ENCODE measurements at places on chromosomes 6 and 20. TPM values are rescaled to one million over a fixed set of nuclear protein-coding genes. Genes with fewer than 3 reads are reported as not detected.

The RIPOR2 gene
- total RNA-seq: 5.0 TPM

The TENT5A gene
- total RNA-seq: 1.6 TPM

DNA sequence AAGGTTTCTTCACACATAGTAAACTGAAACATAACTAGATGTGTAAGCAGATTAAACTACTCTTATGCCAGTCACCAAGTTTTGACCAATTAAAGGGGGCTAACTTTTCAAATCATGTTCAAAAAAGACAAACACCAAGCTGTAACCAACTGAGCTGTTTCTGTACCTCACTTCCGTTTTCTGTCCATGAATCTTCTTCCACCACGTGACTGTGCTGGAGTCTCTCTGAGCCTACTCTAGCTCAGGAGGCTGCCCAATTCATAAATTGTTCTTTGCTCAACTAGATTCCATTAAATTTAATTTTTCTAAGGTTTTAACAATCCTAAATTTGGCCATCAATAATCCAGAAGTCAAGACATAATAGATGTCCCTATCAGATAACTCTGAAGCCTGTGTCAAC lies 229.4 kb downstream of the FNDC1 start:
- DNase-seq: no peak

DNA sequence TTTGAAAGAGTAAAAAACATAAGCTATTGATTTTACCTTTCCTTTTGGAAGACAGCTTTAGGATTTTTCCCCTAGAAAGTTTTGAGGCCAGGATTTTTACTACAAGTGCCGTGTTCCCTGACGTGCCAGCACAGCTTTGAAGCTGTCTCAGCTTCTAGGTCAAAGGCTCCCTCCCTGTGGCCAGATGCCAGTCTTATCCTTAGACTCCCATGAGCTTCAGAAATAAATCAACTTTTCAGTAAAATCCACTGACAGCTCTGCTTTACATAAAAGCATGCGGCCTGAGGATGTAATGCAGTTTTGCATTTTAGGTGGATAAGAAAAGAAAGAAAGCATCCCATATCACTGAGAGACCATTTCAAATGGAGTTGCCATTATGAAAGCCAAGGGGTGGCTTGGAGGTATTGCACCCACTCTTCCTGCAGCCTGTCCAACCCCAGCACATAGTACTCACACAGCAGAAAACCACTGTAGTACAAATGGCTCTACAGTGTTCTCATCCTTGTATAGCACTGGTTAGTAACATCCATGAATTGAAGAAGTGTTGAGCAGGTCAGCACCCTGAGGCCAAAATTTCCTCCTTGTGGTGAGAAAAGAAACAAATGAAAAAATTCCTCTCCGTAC lies 15.2 kb upstream of the ATXN1 start:
- no peak for DNase-seq

GRCh38 chr6:7169296-7169721 lies 61.5 kb downstream of the RREB1 start:
- DNase-seq: no peak

GRCh38 chr6:147117580-147117979 lies 86.6 kb upstream of the STXBP5 start:
- no peak for DNase-seq

DNA sequence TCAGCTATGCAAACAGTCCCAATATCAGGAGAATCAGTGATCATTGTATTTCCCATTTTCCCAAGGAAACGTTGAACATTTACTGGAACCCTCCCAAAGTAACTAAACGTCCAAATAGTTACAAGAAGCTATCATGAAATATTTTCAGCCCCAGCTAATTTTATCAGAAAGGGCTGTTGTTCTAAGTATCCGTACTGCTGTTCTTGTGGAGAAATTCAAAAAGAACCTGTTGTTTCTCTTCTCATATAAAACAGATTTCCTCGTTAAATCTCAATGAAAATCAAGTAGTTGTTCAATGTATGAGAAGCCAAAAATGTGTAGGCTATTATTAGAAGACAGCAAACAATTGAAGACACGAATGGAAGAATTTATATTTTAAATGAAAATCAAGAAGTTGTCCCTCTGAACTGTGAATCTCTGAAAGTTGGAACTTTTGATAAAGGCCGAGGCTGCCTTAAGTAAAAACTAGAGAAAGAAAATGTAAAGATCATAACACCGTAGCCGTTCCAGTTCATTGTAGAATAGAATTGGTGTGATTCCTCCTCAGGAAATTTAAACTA lies 107.7 kb downstream of the HFE start:
- no peak for DNase-seq

DNA sequence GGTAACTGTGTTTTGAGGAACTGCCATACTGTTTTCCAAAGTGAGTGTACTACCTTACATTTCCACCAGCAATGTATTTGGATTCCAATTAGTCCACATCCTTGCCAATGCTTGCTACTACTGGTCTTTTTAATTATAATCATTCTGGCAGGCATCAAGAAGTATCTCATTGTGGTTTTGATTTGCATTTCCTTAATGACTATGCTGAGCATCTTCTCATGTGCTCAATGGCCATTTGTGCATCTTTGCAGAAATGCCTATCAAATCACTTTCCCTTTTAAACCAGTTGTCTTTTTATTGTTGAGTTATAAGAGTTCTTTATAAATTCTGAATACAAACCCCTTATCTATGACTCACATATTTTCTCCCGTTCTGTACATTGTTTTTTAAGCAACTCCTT lies 75.9 kb downstream of the ATG5 start:
- DNase-seq: no peak

DNA sequence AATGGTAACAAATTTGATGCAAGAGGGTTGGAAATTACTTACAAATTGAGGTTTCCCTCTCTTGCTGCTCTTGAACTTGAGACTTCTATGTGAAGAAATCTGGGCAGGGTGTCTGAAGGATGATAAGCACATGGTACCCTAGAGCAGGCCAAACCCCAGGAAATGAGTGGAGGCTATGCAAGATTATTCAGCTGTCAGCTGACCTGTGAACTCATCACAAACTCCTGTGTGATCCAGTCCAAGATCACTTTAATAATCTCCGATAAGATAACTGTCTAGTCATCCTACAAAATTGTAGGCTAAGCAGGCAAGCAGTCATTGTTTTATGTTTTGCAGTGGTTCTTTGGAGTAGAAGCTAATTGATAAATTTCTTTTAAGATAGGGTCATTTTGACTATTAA lies 213.1 kb downstream of the BTBD3 start:
- no peak for DNase-seq

DNA sequence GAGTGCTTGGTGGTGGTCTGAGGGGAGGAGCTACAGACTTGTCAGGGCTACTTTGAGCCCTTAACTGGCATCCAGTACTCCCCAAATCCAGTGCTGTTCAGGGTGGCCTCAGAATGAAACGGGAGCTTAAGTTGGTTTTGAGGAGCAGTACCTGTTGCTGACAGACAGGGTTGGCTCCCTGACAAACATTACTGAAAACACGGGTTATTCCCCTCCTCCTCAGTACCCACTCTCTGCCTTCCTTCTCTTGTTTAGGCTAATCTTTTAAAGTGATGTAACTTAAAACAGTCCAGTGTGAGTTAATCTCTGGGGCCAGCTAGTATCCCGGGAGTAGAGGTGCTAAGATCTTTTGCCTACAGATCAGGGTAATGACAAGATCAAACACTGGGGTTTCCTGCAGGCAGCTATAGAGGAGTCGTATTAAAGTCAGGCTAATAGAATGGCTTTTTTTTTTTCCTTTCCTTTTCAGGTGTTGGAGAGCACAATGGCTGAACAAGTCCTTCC lies 3.7 kb downstream of the TNFAIP3 start:
- no peak for DNase-seq

- DNase-seq: no peak
Observed at GRCh38 chr6:95935736-95936135, 80.0 kb upstream of the FUT9 start.
